Stimulated activated CD8-positive, alpha-beta memory T cell treated with anti-CD3 and anti-CD28 coated beads, Interleukin-15, amount 100 ng/mL, for 1 hour (primary cell): ENCODE measurements at places on chromosomes 1 and 21.

DNA sequence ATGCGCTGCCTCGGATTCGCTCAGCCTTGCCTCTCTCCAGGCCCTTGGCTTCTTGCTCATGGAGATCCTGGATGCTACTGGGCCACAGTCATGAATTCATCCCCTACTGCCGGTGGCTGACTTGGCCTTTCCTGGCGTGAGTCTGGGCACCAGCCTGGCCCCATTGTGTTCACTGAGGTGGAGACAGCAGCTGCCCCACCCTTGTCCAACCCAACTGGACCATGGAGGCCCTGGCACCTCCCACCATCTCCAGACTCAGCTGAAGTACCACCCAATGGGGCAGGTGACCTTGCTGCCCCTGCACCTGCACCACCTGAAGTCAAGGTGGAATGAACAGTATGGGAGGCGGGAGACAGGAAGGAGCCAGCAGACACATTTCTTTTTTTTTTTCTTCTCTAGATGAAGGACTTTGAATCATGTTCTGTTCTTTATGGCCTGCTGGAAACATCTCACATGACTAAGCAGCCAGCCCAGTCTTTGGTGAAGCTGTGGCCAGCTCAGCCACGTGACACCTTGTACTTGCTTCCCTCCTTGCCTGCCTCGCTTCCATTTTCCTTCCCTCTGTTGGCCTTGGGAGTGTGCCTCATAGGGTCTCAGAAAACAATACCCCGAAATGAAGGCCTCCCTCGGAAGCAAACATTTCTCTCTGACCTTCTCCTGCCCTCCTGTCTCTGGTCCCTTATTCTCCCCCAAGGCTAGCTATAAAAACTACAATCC is 3.8 kb upstream of the SLC30A2 start:
- no peak for DNase-seq

GRCh38 chr1:165129568-165130164 is 226.8 kb downstream of the LMX1A start:
- no peak for DNase-seq

- no peak for DNase-seq
These were observed 28.7 kb downstream of the FMO2 start for GRCh38 chr1:171213559-171214454.

- DNase-seq: no peak
These were observed 120.2 kb downstream of the ELAVL4 start for GRCh38 chr1:50228871-50229384.

DNA sequence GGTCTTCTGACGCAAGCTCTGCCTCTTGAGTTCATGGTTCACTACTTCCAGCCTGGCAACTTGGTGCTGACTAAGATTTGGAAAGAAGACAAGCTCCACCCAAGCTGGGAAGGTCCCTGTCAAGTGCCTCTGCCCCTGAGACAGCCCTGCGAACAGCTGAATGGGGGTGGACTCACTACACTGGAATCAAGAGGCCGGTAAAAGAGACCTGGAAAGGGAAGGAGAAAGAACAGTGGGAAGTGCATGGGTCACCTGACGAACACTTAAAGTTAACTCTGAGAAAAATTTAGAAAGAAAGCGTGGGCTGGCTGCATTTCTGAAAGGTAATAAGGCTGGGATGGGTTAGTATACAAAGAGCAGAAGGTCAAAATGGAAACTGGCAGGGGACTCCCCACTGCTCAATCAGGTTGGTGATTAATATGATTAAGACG is 26.1 kb upstream of the ZNF496 start:
- no peak for DNase-seq

- DNase-seq: no peak
These were observed 5.5 kb downstream of the AP4B1 start for GRCh38 chr1:113899111-113899510.

DNA sequence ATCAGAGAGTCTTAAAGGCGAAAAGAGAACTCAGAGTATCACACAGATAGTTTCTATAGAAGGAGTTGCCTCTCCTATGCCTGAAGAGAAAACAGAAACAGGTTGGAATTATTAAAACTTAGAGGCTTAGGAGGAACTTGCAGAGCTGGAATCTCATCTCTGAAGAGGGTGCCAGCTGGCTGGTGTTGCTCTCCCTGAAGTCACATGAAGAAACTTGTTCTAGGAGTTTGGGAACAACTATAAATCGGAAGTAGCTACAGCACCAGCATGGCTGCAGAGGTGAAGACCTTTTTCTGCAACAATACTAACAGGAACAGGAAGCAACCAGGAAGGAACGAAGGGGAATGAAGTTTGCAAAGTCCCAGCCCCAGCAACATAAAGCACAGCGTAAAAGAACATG is 35.8 kb downstream of the FMO3 start:
- no peak for DNase-seq

DNA sequence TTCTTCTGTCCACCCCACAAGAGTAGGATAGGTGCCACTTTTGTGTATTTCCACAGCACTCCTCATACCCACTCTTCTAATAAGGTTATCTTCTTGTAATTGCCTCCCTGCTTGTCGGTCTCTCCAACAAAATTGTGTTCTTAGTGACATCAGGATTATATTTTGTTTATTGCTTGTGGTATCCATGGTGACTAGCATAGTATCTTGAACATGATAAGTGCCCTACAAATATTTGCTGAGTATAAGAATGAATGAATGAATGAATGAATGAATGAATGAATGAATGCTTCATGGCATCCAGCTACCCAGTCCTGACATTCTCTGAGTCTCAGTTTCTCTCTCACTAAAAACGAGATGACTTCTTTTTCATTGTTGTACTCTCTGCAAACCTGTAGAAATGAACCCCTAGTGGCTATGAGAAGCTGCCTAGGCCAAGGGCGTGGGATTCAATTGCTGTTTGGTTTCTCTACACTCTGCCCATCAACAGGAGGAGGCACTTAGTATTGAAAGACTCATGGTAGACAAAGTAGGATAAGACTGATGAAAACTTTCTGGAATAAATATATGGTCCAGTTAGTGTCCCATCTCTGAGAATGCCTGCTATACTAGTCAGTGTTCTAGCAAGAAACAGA is 121.0 kb downstream of the TMEM53 start:
- no peak for DNase-seq

DNA sequence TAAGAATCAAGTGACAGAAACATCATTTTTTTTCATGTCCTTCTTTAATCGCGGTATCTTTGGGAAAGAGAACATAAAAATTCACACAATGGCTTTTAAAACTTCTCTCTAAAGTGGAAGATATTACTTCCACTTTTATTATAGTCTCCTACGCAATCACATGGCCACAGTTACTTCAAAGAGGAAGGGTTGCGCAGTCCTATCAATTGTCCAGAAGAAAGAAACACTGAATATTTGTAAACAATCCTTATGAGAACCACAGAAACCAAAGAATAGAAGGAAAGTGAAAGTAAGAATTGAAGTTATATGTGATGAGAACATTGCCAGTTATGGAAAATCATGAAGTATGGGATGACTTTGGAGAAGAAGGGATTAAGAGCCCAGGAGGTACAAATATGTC is 32.6 kb downstream of the CFH start:
- no peak for DNase-seq

DNA sequence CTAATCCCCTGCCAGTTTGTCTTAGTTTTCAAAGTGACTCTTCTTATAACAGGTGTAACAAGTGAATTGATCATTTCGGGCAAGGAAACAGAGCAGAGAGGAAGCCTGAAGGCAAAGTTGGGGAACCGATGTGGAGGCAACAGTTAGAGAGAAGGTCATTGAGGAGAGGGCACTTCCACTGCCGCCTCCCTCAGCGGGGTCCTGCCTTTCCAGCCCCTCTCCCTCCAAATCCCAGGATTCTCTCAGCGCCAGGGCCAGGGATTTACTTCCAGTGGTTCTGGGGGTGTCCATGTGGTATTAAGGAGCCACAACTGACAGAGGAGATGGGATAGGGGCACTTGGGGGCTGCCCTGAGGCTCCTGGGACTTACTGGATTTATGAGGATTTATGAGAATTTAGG is 39.7 kb upstream of the PDE9A start:
- DNase-seq: no peak

- DNase-seq: no peak
These were observed 9.7 kb downstream of the B3GALNT2 start for GRCh38 chr1:235494531-235494930.

DNA sequence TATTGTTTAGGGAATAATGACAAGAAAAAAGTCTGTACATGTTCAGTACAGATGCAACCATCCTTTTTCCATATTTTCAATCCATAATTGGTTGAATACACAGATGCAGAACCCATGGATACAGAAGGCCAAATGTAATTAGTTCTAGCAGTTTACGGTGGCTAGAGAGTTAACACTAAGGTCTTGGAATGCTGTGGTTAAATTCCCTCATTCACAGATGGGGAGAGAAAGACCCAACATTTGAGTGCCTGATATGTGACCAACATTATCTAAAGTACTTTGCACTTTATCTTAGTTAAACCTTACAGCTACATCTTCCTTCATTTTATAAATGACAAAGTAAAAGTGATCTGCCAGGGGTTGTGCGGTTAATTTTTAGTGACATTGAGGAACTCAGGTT is 5.3 kb downstream of the SCMH1 start:
- no peak for DNase-seq

DNA sequence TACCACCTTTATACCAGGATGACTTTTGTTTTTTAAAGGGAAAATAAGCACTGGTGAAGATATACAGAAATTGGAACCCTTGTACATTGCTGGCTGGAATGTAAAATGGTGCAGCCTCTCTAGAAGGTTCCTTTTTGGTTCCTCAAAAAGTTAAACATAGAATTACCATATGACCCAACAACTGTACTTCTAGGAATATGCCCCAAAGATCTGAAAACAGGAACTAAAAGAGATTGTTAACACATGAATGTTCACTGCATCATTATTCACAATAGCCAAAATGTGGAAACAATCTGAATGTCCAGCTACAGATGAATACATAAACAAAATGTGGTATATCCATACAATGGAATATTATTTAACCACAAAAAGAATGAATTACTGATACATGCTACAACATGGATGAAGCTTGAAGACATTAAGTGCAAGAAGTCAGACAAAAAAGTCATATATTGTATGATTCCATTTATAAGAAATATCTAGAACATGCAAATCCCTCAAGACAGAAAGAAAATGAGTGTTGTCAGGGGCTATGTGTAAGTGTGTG is 84.9 kb upstream of the DMRTA2 start:
- DNase-seq: no peak

- no peak for DNase-seq
These were observed 367.7 kb downstream of the ADGRL2 start for GRCh38 chr1:82168482-82168881.

DNA sequence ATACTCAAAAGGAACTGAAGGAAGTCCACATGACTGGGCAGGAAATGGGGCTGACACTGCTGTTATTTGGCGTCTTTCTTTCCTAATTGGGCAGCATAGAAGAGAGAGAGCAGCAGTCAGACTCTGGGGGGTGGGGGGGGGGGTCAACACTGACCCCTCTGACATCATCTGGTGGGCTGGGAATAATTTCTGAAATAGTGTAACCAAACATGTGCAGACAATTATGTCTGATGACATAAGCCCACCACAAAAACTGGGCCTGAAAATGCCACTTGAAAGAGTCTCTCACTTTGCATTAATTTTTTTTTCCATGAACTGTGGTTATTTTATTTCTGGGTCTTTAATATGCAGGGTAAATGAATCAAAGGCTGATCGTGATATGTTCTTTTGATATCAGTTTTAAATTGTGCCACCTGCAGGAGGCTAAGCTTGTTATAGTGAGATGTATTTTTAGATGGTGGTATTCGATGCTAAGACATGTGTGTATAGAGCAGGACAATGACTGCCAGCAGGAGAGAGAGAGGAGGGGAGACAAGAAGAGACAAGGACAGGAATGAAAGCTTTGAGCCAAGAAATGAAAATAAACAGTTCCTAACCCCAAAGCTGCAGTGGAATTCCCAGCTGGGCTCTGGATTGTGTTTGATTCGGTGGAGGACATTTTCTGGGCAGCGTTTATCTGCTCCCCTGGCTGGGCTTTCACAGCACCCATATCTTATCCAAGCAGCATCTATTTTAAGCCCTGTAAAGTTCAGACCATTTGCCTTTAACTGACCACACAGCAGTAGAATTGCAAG is 264.7 kb downstream of the PBX1 start:
- DNase-seq: no peak

DNA sequence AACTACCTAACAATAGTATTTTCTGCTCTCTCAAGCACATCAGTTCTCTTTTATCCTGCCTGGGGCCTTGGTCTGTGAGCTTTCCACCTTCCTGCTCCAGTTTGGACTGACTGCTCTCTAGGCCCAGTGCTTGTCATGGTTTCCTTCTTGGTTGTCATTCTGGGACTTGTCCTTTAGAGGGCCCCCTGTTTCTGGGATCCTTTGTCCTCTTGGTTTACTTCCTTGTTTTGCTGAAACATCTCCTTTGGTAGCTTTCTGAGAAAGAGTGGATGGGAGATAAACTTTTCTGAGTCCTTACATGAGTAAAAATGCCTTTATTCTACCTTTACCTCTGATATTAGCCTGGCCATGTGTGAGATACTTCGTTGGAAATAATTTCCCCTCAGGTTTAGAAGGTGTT is 4.7 kb downstream of the SLC1A7 start:
- DNase-seq: no peak

GRCh38 chr21:42317341-42317741 is 2.1 kb upstream of the TFF3 start:
- DNase-seq: no peak

DNA sequence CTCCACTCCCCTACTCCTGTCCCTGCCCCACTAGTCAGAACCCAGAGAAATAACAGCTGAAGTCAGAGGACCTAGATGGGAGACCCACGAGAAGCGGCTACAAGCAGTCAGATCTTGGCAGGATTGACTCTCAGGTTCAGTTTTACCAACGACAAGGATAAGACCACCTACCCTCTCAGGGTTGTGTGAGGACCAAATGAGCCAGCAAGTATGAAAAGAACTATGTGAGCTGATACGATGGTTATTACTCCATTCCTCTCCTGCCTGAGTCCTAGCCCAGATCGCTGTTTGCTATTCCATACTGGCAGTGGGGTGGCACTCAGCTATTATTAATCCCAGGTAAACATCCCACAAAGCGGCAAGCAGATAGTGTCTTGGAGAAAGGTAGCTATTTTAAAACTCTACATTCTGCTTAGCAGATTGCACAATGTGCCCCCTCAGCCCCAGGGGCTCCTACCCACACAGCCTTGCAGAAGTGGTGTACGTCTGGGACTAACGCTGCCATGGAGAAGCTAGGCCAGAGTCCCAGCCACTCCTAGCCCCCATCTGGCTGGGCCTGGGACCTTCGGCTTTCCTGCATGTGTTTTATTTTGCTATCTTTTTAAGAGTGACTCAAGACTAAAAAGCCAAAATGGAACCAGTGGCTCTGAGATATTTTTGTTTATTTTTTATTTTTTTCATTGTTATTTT is 58.9 kb downstream of the CD46 start:
- no peak for DNase-seq

- DNase-seq: no peak
These were observed 10.6 kb downstream of the METTL18 start for GRCh38 chr1:169784102-169784501.
